Activated T-cell treated with anti-CD3 and anti-CD28 coated beads, Interleukin-2, amount 50 U/mL, for 24 hours (primary cell): ENCODE measurements at places on chromosomes 11 and 22.

GRCh38 chr11:131397675-131398074, 27.3 kb downstream of the NTM start:
- H3K27ac ChIP-seq = no peak overlapping the region
- no peaks in the 10 kb centered on the region for H3K4me1 ChIP-seq
- DNase-seq = no peak

DNA sequence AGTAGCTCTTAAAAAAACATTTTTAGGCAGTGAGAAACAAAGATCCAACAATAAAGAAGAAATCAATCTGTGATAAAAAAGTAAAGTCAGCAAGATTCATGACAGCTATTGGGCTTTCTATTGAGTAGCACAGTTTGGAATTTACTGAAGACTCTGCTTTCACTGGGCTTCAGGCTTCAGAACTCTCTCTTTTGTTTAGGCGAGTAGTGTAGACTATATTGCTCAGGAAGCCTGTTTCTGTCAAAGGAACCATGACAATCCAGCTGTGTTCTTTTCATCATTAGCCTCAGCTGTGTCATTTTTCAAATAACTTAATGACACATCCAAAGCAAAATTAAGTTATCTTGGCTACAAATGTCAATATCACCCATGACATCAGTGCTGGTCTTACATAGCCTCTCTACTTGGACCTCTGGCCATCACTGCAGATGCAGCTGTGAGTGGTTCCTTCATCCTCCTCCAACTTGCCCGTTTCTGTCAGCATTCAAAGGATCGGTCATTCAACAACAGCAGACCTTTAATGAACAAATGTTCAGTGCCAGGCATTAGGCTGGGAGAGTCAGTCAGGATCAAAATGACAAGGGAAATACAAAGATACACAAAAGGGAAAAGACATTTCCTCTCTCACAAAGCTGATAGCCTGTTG, 332.8 kb upstream of the MTNR1B start:
- H3K27ac ChIP-seq = no peak overlapping the region
- DNase-seq = no peak
- no peaks in the 10 kb centered on the region for H3K36me3 ChIP-seq
- no peak overlapping the region for H3K4me3 ChIP-seq
- no peaks in the 10 kb centered on the region for H3K4me1 ChIP-seq

DNA sequence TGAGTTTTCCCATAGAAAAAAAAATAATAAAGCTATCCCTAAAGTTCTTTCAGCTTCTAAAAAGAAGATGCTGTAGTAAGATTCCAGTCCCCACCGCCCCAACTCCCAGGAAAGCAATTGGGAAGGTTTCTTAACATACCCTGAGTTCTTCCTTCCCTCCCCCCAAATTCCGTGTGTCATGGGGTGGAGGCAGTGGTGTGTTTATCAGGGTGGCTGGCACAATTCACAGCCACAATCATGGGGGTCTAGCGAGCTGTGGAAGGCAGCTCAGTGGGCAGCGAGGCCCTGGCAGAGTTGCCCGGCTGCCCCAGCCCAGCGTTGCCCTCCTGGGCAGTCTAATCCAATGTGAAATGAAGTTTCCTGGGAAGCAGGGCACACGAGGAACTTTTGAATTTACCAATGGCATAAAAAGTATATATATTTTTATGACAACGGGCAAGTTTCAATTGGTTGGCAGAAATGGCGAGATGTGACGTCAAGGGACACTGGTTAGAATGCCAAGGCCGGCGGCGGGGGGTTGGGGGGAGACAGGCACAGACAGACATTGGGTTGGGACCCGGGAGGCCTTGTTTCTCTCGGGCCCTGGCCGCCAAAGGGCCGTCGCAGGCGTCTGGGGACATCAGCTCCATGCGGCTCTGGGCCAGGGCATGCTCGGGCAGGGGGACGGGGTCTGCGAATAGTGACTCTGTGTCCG, 80.7 kb upstream of the PPARA start:
- peaks cover 10% of the 10 kb centered on the region for H3K27me3 ChIP-seq
- H3K4me1 ChIP-seq = peaks cover 55% of the 10 kb centered on the region
- peak overlapping the region; percentile 91 for H3K27ac ChIP-seq
- peaks cover 5% of the 10 kb centered on the region for H3K36me3 ChIP-seq
- H3K4me3 ChIP-seq = peak overlapping the region; percentile 85

- DNase-seq = peak; percentile 12
- H3K4me3 ChIP-seq = no peak overlapping the region
- H3K27me3 ChIP-seq = no peaks in the 10 kb centered on the region
- peaks cover 3% of the 10 kb centered on the region for H3K4me1 ChIP-seq
- H3K36me3 ChIP-seq = peaks cover 66% of the 10 kb centered on the region
Observed at GRCh38 chr11:10480026-10480425, 25.0 kb downstream of the AMPD3 start.

DNA sequence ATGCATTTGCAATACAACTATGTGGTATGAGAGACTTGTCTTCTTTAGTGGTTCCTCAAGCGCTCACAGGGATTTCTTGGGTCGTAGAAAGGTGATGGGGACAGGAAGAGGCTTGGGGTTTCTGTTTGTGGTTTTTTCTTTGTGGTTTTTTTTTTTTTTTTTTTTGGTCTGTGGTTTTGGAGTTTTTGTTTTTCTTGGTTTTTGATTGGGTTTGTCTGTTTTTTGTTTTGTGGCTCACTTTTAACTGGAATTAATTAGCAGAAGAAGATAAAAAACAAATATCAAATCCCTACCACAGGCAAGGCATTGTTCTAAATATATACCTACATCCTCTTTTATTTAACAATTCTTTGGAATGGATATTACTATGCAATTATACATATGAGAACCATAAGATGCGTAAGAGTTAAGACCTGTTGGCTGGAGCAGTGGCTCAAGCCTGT, 5.5 kb downstream of the TTC28 start:
- peaks cover 22% of the 10 kb centered on the region for H3K4me1 ChIP-seq
- DNase-seq = no peak
- peaks cover 71% of the 10 kb centered on the region for H3K27me3 ChIP-seq
- no peaks in the 10 kb centered on the region for H3K36me3 ChIP-seq
- peak overlapping the region; percentile 97 for H3K27ac ChIP-seq
- peak overlapping the region; percentile 67 for H3K4me3 ChIP-seq

DNA sequence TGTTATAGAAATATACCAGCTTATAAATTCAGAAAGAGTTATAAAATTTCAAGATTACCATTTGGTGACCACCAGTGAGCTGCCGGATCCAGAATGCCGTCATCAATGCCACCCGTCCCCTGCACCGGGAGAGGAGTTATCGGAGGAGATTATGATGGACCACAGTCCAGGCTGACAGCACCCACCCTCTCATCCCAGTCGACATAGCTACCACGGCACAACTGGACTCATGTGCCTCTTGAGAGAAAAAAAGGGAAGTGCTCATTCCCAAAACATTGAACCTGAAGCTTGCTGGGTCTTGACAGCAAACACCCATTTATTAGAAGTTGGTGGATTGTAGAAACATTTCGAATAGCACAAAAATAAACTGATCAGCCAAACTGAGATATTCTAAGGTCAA, 1331.5 kb downstream of the TBC1D22A start:
- no peak for DNase-seq
- no peak overlapping the region for H3K27ac ChIP-seq
- no peak overlapping the region for H3K4me3 ChIP-seq
- H3K4me1 ChIP-seq = peaks cover 18% of the 10 kb centered on the region

- peaks cover 60% of the 10 kb centered on the region for H3K4me1 ChIP-seq
- H3K36me3 ChIP-seq = peaks cover 5% of the 10 kb centered on the region
- H3K27me3 ChIP-seq = peaks cover 2% of the 10 kb centered on the region
- peak; percentile 90 for DNase-seq
- peak overlapping the region; percentile 78 for H3K4me3 ChIP-seq
Observed at GRCh38 chr11:59556115-59556916, 45.0 kb downstream of the OR4D9 start.

DNA sequence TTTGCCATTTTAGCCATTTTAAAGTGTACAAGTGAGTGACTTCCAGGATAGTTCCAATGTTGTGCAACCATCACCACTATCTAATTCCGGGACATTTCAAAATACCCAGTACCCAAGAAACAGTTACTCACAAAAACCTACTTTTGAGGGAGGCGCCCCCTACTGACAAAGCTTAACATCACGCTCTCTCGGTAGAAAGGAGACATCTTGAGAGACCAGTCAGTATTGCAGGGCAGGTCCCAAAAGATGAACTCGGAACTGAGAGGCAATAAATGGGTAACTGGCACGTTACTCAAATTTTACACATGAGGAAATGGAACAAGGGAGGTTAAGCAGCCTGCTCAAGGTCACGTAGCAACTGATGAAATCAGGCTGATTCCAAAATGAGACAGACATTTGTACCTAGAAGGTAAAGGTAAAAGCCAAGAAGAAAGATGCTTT, 50.0 kb upstream of the POU2AF1 start:
- peak; percentile 65 for DNase-seq
- H3K4me3 ChIP-seq = no peak overlapping the region
- no peaks in the 10 kb centered on the region for H3K36me3 ChIP-seq
- no peaks in the 10 kb centered on the region for H3K4me1 ChIP-seq

- H3K36me3 ChIP-seq = no peaks in the 10 kb centered on the region
- no peaks in the 10 kb centered on the region for H3K4me1 ChIP-seq
- H3K4me3 ChIP-seq = no peak overlapping the region
- H3K27ac ChIP-seq = no peak overlapping the region
- no peak for DNase-seq
Observed at GRCh38 chr11:131866535-131867400, 496.4 kb downstream of the NTM start.

DNA sequence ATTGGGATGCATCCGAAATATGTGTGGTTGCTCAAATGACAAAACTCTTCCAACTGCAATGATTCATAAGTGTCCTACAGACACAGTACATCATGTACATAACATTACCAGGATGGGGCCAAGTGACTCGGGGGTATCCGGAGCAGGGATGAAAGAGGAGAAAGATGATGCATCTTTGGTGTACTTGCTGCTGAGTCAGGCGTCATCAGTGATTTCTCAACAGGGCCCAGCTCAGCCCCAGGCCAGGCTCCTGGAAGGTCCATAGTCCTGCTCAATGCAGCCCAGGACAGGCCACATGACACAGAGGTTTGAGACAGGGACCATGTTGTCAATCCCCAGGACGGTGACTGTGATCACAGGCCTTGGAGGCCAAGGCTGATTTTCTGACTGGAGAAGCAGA, 59.3 kb downstream of the GGTLC2 start:
- H3K27ac ChIP-seq = no peak overlapping the region
- H3K36me3 ChIP-seq = no peaks in the 10 kb centered on the region
- DNase-seq = no peak
- H3K27me3 ChIP-seq = no peaks in the 10 kb centered on the region

DNA sequence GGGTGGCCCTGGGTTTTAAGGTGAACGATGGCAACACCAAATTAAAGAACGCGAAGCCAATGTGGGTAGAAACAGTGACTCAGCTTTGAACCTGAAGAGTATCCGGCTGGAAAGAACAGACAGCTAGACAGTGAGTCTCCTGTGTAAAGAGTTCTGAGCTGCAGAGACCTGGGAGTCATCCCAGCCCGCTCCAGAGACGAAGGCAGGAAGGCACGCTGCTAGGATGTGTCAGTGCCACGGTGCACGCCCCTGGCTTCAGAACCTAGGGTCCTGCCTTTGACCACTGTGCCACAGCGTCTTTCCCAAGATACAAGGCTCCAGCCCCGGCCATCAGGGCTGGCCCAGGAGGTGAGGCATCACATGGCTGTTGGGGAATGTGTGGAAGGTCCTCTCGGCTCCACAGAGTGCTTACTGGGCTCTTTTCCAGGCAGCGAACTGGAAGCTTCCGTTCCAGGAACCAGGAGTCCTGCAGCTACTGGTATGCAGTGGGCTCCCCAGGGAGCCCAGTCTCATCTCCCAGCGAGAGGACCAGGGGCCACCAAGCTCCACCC, 29.9 kb downstream of the LRFN4 start:
- H3K27ac ChIP-seq = no peak overlapping the region
- H3K4me1 ChIP-seq = peaks cover 3% of the 10 kb centered on the region
- no peaks in the 10 kb centered on the region for H3K27me3 ChIP-seq
- no peak overlapping the region for H3K4me3 ChIP-seq

GRCh38 chr11:65814131-65814985, 19.4 kb upstream of the SNX32 start:
- H3K27ac ChIP-seq = no peak overlapping the region
- no peak overlapping the region for H3K4me3 ChIP-seq
- no peak for DNase-seq
- no peaks in the 10 kb centered on the region for H3K36me3 ChIP-seq
- no peaks in the 10 kb centered on the region for H3K27me3 ChIP-seq

GRCh38 chr11:74949753-74950137, 679 bp downstream of the SPCS2 start:
- H3K27ac ChIP-seq = peak overlapping the region; percentile 98
- peaks cover 54% of the 10 kb centered on the region for H3K4me1 ChIP-seq
- no peaks in the 10 kb centered on the region for H3K27me3 ChIP-seq
- peak overlapping the region; percentile 99 for H3K4me3 ChIP-seq
- DNase-seq = no peak
